Colonic mucosa (tissue), 4 donors: ENCODE measurements at places on chromosomes 3 and 15.

GRCh38 chr15:51888593-51889195 lies 59.2 kb downstream of the TMOD3 start:
- no peak for DNase-seq

DNA sequence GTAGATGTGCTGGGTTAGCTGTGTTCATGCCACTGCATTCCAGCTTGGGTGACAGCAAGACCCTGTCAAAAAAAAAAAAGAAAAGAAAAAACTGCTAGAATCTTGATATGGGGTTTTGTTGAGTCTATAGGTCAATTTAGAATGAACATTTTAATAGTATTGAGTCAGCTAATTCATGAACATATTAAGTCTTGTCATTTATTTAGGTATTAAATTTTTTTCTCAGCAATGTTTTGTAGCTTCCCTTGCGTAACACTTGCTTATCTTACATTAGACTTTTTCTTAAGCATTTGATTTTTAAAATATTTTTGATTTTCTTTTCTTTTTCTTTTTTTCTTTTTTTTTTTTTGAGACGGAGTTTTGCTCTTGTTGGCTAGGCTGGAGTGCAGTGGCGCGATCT lies 60.7 kb upstream of the GOLGA6B start:
- DNase-seq = no peak

DNA sequence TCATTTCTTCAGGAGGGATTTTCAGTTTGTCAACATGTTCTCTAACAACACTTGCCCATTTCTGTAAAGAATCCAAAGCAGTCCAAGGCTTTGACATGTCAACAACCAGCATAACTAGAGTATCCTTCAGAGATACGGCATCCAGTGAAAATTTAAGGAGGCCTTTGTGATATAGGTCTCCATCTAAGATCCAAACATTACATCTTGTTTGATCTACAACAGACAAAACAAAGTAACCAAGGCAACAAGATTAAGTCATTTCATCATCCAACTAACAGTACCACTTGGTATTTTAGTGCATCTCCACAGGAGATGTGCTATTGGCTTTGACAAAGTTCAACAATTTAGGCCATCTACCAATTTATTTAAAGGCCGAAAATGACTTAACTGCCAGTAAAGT lies 25.8 kb downstream of the DYNC1LI1 start:
- no peak for DNase-seq

- DNase-seq = no peak
Observed at GRCh38 chr3:134956395-134956794, 161.3 kb downstream of the EPHB1 start.

GRCh38 chr3:158057666-158058065 lies 48.6 kb downstream of the SHOX2 start:
- no peak for DNase-seq

DNA sequence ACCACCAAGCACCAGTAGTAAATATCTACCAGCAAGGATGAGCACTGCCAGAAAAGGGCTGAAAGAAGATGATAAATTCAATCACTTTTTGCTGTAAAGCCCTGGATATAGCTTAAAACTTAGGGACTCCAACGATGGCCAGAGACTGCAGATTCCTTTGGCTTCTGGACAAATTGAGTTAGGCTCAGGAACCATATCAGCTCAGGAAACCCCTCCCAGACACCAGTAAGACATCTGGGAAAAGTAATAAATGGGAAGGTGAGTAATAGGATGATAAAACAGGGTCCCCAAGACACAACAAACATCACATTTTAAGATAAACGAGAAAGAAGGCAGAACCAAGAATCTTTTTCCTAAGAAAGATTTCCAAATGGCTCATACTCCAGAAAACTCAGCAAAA lies 65.0 kb downstream of the ANP32A start:
- no peak for DNase-seq

- no peak for DNase-seq
Observed at GRCh38 chr15:37034392-37034791, 66.0 kb downstream of the MEIS2 start.

DNA sequence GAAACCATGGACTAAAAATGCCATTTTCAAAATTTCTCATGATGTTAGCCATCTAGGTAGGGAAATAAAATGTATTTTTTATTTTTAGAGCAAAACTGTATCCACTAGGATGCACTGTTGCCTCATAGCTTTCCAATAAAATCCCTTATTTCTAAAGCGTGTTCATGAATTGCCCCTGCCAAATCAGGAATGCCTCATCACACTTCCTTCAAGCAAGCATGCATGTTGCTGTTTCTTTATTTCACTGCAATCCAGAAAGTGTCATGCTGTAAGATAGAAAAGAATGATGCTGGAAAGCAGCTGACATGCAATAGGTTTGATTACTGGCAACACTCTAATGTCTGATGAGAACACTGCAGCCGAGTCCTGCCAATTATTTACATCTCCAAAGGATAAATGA lies 239.5 kb downstream of the CHL1 start:
- no peak for DNase-seq

DNA sequence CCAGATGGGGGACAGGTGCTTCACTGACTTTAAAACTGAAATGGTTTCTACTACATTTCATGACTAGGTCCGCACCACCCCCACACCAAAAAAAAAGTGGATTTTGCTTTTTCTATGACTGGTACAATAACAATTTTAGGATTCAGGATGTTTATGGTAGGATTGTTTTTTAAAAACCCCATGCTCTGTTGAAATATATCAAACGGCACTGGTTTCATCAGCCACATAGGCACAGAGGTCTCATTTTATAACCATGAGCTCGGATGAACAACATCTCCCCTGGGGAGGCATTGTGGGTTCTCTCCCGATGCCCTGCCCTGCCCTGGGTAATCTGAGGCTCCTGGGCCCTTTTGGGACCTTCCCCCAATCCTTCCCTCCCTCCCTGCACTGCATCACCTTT lies 202.7 kb upstream of the KBTBD8 start:
- DNase-seq = no peak

DNA sequence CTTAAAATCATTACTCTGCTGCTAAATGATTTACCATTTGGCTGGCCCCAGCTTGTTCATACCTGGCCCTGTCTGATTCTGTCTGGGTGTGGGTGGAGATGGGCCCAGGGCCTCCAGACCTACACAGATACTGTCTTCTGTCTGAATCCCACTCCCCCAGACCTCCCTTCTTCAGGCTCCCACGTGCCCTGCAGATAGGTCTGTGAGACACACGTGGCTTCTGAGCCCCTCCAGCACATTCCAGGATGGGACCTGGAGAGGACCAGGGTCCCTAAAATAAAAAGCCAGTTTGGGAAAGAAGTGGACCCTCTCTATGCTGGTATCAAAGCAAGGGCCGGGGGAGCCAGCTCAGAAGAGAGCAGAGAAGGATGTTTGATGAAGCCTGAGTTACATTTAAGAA lies 14.6 kb upstream of the CEMIP start:
- DNase-seq = no peak

GRCh38 chr3:196220587-196220986 lies 4.3 kb downstream of the SLC51A start:
- no peak for DNase-seq
